ENCODE measurements at places on chromosomes 7 and 10.
A peak's percentile ranks its signal among the peaks of the same experiment; 100 is the strongest.

GRCh38 chr10:31822616-31823318, 105.9 kb downstream of the ARHGAP12 start:
- DNase-seq = no peak

DNA sequence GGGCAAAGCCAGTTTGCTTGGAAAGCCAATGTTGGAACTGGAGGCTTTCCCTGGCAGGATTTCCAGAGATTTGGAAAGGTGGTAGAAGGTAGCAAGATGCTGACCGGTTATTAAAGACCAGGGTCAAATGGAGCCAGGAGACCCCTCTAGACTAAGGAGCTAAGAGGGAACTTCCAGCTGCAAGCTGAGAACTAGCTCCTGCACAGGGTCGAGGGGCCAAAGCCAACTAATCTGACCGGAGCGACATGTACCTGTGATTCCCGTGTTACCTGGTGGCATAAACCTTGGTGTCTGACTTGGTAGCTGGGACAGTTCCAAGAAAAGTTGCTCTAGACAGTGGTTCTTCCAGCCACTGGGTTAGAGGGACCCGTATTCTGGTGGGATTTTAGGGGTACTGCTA, 41.8 kb downstream of the SPDYE5 start:
- DNase-seq = no peak

DNA sequence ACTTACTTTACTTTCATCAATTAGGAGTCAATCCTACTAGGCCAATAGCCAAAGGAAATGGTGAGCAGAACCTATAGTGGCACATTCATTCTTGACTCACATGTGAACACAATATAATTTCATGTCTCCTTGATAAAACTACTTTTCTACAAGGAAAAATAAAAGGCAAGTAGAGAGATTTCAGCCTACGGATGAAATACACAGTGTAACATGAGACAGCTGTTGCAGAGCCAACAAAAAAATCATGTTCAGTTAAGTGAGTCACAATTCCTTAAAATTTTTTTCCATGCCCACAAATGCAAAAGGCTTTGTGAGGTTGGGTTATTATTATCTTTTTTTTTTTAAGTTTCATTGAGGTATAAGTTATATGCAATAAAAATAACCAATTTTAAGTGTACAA, 54.8 kb downstream of the GPR141 start:
- no peak for DNase-seq

- no peak for DNase-seq
Measured at GRCh38 chr7:107926481-107926880, 35.5 kb downstream of the DLD start.

DNA sequence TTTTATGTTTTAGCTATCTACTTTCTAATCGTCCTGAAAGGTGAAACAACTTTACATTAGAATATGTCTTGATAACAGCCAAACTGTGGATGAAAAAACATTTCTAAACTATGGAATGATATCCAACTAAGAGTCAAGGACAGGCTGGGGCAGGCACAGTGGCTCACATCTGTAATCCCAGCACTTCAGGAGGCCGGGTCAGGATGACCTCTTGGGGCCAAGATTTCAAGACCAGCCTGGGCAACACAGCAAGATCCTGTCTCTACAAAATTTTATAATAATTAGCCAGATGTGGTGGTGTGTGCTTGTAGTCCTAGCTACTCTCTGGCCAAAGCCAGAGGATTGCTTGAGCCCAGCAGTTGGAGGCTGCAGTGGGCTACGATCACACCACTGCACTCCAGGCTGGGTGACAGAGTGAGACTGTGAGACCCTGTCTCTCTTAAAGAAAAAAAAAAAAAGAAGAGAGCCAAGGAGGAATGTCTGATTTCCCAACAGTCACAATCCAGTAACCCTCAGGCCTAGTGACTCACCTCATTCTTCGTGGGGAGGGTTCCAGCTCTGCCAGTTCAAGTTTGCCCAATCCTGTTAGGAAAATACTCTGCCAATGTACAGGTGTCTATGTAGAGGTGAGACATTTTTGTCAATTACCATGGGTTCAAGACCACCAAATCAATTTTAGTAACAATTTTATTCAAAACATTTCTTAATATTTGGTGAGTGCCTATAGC, 14.6 kb upstream of the FZD1 start:
- no peak for DNase-seq

GRCh38 chr7:95578299-95578855, 17.9 kb downstream of the PDK4 start:
- DNase-seq = no peak

DNA sequence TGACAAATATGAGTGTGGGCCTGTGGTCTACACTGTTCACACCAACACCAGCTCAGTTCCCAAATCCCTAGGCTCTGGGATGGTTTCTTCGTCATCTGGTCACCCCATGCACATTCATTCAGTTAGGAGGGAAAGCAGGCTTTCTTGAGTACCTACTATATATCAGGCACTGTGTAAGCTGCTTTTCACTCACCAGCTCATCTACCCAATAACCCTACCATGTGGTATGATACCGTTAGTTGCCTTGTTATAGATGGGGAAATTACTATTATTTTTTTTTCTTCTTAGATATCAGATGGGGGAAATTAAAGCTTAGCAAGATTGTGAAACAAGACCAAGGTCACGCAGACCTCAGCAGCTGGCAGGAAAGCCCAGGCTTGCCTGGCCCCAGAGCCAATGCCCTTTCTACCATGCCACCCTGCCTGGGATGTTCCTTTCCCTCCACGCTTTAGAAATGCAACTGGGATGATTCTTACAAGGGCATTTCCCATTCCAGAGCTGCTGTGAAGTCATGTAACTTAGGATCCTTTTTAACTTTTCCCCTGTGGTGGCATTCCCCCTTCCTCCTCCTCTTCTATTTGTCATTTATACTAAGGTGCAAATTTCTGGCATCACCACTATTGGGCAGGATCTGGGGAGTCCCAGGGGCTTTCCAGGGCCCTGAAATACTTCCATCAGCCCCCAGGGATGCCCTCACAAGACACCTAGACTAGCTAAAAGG, 93.1 kb upstream of the EFCAB10 start:
- DNase-seq = no peak

GRCh38 chr10:62234077-62234605, 34.5 kb downstream of the RTKN2 start:
- DNase-seq = no peak

DNA sequence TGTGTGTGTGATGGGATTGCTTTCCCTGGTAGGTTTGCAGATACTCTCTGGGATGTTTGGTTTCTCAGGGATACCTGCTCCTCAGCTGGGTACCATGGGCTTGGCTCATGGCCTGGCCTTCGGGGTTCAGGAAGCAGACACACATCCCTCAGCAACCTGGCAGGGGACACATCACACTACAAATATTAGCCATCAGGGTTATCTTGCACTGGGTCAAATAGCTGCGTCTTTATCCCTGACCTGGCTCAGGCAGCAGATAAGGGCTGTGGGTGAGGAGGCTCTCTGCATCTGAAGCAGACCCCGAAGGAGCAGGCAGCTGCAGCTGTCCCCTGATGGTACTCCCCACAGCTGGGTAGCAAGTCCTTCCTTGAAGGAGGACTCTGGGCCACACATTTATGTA, 25.7 kb upstream of the CDHR3 start:
- DNase-seq = no peak

DNA sequence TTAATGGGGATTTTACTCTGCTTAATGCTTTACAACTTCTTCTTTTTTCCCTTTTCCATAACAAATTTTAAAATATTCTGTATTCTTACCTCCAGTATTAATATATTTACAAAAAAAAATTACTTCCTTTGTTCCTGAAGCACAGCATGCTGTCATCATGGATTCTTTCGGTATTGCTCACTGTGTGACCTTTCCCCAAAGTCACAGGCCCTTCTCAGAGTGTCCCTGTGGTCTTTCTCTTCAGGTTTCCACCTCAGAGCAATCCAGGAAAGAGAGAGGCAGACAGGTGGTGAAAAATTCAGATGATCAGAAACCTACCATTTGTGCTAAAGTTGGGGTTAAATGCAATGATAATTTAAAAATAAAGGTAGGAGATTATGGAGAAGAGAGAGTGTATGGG, 13.0 kb downstream of the AOAH start:
- DNase-seq = no peak

DNA sequence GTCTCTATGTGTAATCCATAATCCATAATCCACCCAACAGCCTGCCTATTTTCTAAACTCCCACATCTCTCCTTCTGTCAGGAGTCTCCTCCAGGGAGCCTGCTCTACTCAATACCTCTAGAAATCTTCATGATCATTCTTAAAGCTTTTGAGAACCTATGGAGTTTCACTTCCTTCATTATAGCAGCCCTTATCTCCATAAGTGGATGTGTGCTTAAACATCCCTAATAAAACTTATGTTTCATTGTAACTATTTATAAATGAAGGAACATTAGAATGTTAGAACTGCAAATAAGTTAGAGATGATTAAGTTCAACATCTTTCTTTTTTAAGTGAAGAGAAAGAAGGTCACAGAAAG, 8.5 kb downstream of the CPED1 start:
- DNase-seq = no peak

DNA sequence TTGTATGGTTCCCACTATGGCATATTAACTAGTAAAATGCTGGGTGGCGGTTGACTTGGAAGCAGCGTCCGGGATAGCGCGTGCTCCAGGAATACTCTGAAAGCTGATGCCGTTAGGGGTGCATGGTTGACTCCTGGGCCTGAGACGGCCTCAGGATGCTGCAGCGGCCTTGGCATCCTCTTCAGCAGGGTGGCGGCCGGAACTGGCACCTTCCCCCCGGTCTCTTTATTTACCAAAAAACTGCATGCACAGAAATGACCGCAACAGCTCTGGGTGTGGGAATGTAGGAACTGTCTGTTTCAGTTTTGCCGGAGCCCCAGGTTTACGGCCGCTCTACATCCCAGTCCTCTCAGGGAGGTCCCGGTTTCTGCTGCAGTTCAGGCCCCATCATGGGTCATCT, 28.8 kb downstream of the PFKP start:
- no peak for DNase-seq

DNA sequence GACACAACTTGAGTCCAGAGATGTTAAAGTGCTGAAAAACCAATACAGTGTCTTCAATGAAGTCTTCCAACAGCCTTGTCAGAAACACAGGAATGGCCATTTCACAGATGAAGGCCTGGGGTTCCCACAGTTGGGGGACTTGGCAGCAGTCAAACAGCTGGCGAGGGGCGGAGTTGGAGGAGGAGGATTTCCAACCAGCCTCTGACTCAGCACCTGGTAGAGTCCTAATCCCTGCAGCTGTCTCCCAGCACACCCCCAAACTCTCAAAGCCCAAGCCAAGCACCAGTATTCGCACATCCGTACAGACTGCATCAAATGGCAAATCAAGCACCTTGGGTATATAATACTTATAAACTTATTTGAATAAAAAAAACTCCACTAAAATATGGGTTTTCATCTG, 28.0 kb downstream of the CTBP2 start:
- no peak for DNase-seq

GRCh38 chr7:79988653-79989052, 146.0 kb upstream of the GNAI1 start:
- no peak for DNase-seq

DNA sequence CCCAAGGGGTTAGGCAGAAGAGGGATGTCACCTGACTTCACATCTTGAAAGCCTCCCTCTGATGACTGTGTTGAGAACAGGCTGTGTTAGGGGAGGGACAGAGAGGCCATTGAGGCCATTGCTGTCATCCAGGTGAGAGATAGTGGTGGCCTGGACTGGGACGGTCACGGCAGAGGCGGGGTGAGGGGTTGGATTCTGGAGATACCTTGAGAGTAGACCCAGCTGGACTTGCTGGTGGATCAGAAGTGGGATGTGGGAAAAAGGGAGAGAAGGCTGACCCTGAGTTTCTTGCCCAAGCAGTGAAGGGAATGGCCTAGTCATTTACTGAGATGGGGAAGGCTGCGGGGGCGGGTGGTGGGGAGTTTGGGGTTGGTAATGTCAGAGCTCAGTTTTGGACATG, 13.6 kb downstream of the MTURN start:
- DNase-seq = no peak

DNA sequence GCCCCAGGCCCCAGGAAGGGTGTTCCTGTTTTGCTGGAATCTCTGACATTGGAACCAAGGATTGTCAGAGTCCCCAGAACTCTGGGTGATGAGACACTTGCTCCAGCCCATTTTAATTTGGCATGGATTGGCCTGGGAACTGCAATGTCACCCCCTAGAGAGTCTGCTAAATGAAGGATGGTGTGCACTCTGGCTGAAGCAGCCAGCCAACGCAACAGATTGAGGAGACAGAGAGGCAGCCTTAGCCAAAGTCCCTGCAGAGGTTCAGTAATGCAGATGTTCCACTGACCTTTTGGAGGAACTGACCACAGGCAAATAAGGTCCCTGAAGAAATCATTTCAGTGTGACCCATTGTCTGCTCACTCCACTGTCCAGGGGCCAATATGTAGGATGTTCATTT, 13.4 kb downstream of the LRRC18 start:
- no peak for DNase-seq

GRCh38 chr7:155959894-155960293, 147.6 kb upstream of the SHH start:
- no peak for DNase-seq

DNA sequence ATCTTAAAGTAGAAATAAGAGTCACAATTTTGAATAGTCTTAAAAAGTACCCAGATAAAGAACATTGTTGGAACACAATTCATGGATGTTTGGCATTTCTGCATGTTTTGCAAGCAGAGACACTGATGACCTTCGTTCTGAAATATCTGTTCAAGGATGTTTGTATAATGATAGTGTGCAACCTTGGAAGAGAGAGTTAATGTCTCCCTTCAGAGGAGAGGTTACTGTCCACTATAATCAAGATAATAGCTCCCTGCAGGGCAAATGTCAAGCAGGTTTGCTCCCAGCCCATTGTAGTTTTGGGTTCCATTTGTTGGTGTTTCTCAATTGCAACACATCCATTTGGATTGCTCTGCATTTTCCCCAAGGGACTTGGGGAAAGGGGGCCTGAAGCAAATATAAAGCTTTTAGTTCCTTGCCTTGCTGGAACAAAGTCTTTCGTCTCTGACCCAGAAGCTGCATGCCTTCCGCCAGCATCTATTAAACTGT, 45.2 kb downstream of the COL1A2 start:
- DNase-seq = no peak

- DNase-seq = no peak
Measured at GRCh38 chr7:100933734-100934133, 15.6 kb upstream of the MUC3A start.

GRCh38 chr10:97574374-97575126, 2.0 kb downstream of the ANKRD2 start:
- peak; percentile 64 for DNase-seq

DNA sequence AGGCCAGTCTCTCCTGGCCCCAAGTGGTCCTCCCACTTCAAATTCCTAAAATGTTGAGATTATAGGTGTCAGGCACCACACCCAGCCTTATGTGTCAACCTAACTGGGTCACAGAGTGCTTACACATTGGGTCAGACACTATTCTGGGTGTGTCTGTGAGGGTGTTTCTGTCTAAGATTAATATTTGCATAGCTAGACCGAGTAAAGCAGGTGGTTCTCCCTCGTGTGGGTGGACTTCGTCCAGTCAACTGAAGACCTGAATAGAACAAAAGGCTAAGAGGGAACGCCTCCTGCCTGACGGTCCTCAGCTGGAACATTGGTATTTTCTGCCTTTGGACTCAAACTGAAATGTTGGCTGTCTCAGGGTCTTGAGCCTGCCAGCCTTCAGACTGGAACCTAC, 11.5 kb downstream of the PPIF start:
- no peak for DNase-seq

GRCh38 chr10:112898540-112899390, 51.3 kb upstream of the TCF7L2 start:
- DNase-seq = no peak

- DNase-seq = no peak
Measured at GRCh38 chr10:91511549-91512330, 101.6 kb downstream of the HECTD2 start.

Data from NCI-H1694 (cell line).